ENCODE measurements at places on chromosomes 16 and 17.

- no peak for DNase-seq
Observed at GRCh38 chr16:10619271-10619849, 39.0 kb upstream of the EMP2 start.

DNA sequence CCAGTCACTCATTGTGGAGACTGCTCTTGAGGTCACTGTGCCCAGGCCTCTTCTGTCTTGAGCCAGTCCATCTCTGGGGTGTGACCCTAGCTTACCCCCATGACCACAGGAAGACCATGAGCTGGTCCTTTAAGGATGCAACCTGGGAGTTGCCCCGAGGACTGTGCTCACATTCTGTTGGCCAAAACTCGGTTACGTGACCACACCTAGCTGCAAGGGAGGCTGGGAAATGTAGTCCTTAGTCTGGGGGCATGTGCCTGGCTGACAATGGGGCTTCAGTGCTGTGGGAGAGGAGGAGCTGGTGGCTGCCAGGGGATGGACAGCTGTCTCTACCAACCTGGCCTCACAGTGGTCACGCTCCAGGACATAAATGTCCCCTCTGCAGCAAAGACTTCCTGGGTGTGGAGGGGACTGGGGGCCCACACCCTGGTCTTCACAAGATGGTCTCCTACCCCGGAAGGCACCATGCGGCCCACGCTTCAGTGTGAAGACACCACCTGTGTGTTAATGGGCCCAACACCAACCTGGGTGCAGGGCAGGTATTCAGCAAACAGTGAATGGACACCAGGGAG lies 55.4 kb downstream of the JPH3 start:
- no peak for DNase-seq

DNA sequence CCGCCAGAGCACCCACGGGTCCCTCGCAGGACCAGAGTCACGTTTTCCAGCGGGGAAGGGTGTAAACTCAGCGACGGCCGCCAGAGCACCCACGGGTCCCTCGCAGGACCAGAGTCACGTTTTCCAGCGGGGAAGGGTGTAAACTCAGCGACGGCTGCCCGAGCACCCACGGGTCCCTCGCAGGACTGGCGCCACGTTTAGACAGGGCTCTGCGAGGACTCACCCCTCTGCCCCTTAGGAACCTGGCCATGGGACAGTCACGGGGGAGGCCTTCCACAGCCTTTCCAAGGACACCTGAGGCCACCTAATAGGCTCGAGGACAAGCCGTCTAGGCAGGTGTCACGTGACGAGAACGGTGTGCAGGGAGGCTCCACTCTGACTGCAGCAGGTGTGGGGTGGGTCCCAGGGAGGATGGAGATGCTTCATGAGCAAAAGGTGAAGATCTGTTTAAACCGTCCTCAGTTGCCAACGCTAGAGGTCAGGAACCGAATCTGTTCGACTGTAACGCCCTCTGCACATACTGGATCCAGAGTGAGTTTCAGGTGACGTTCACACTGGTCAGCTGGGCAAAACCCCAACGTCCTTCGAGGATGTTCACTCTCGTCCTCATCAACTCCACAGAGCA lies 48.0 kb upstream of the METRNL start:
- no peak for DNase-seq

DNA sequence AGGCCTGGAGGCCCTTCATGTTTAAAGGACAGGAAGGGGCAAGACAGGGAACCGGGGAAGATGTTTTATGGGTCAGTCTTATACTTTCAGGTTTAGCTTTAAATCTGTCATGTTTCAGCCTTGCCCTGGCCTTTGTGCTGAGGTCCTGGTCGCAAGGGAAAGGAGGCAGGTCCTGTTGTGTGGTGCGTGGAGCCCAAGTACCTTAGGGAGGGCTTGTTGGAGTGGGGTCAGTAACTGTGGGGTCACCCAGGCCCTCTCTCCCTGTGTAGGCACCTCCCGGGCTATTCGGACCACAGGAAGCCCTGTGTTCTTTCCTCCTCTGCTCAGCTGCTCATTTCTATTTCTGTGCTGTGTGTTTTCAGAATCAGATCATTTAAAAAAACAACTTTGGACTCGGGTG lies 42.7 kb downstream of the MPRIP start:
- no peak for DNase-seq

GRCh38 chr17:63450551-63450950 lies 4.4 kb upstream of the CYB561 start:
- DNase-seq, result no peak

GRCh38 chr17:81455387-81455786 lies 57.2 kb downstream of the ACTG1 start:
- DNase-seq, result no peak

- DNase-seq, result no peak
Observed at GRCh38 chr17:75499313-75500022, 15.9 kb downstream of the CASKIN2 start.

DNA sequence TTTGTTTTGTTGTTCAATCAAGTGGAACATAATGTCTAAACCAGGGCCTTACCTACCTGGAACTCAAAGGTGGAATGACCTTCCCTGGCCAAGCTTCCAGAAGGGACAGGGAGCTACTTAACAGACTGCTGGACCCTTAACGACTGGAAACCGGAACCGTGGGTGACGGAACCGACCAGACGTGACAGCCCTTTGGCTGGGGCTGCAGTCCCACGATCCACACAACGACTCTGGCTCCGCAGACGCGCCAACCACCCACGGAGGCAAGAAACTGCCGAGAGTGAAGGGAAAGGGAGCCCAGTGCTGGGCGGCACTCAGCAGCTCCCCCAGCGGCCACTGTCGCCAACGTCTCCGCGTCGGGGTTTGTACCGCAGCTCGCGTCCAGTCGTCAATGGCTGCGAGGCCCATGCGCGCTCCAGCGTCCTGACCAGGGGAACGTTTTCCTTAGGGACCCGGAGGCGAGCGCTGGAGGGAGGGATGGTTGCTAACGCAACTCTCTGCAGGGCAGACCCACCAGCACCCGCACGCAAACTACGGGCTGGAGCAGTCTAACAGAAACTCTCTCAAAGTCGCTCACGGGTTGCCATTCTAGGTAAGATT lies 5.5 kb upstream of the KIF22 start:
- peak; percentile 72 for DNase-seq

- no peak for DNase-seq
Observed at GRCh38 chr17:74877592-74878548, 5.1 kb upstream of the FDXR start.

- DNase-seq, result peak; percentile 1
Observed at GRCh38 chr16:2689968-2690801, 7.9 kb downstream of the KCTD5 start.

GRCh38 chr17:69175625-69176456 lies 34.1 kb upstream of the ABCA6 start:
- DNase-seq, result no peak

DNA sequence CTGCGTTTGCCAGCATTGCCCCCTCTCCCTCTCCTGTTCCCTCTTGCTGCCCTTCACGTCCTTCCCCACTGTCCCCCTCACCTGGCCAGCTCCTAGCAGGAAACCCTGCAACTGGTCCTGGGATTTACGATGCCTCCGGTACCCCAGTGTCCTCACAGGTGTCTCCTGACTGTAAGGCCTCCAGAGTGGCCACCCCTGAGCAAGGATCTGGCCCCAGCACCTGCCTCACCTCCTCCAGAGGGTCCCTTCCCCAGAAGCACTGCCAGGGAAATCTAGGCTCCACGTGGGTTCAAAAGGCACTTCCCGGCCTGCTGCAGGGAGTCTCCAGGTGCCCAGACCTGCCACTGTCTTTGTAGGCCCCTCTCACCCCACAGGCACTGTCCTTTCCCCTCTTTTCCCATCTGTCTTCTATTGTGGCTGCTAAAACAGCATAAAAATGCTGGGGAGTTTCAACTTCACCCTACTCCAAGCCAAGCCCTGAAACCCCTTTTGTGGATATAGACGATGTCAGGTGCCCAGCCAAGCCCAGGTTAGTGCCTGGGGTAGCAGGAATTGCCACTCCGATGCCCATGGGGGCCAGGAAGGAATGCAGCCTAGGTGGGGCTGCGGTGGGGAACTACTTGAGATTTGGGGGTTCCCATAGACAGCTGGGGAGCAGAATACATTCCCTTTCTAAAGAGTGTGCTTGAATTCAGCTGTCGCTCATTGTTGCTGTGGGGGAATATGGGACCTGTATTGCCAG lies 25.7 kb downstream of the RAB11FIP4 start:
- no peak for DNase-seq

DNA sequence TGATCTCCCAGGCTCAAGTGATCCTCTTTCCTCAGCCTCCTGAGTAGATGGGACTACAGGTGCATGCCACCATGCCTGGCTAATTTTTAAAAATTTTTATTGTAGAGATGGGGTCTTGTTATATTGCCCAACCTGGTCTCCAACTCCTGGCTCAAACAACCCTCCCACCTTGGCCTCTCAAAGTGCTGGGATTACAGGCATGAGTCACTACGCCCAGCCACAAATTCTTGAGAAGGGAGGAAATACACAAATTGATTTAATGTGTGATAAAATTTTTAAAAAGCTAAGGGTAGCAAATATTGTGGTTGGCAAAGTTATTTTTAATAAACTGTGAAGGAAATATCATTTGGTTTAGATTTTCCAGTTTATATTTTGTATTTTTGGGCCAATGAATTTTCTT lies 9.6 kb downstream of the ITGAD start:
- DNase-seq, result no peak

DNA sequence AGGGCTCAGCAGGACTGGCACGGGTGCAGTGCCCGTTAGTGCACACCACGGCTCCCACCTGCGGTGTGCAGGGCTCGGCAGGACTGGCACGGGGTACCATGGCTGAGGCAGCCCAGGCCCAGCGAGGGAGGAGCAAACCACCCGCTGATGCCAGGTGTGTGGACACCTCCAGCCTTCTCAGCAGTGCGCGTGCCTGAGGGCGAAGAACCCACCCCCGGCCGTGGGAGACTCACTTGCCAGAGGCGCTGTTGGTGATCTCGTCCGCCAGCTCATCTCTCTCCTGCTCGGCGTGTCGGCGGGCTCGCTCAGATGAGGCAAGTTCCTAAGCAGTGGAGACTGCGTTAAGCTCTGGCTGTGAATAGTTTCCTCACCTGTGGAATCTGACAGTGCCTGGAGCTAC lies 45.4 kb downstream of the NDEL1 start:
- DNase-seq, result no peak

- no peak for DNase-seq
Observed at GRCh38 chr16:77569406-77569805, 134.6 kb upstream of the ADAMTS18 start.

DNA sequence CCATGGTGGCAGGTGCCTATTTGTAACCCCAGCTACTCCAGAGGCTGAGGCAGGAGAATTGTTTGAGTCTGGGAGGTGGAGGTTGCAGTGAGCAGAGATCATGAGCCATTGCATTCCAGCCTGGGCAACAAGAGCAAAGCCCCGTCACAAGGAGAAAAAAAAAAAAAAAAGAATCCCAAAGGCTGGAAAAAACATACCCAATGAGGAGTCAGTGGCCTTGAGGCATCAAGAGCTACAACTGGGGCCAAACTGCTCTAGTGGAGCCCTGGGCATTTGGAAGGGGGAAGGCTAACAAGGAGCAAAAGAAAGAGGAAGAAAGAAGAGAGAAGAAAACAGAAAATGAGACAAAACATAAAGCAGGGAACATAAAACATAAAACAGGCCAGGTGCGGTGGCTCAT lies 6.9 kb downstream of the CHST6 start:
- no peak for DNase-seq

- DNase-seq, result no peak
Observed at GRCh38 chr17:62307196-62307595, 73.2 kb upstream of the EFCAB3 start.

DNA sequence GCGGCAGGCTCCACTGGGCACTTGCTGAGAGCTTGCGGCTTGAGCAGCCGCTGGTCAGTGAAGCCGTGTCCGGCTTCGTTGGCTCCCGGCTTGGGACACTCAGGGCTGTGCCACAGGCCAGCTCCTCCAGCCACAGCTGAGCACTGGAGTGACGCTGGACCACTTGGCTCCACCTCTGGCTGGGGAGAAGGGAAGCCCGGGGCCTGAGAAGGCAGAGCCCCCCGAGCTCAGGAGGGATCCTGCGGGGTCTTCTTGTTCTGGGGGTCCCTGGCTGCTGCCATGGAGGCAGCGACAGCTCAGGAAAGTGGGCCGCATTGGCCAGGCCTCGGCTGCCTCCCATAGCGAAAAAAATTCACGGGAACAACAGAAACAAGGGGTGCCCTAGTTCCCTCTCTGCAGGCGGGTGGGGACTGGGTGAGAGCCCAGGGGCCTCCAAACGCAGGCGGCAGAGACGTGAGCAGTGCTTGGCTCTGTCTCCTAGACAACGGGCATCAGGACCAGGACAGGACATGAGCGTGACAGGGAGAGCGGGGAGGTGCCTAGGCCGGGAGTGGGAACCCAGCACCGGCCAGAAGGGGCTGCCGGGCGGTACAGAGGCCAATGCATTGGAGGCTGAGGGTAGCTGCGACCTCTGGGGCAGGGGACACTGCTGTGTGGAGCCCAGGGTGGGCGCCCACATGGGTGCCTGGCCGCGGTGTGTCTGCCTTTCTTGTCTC lies 37.7 kb downstream of the SLC7A5 start:
- DNase-seq, result no peak

DNA sequence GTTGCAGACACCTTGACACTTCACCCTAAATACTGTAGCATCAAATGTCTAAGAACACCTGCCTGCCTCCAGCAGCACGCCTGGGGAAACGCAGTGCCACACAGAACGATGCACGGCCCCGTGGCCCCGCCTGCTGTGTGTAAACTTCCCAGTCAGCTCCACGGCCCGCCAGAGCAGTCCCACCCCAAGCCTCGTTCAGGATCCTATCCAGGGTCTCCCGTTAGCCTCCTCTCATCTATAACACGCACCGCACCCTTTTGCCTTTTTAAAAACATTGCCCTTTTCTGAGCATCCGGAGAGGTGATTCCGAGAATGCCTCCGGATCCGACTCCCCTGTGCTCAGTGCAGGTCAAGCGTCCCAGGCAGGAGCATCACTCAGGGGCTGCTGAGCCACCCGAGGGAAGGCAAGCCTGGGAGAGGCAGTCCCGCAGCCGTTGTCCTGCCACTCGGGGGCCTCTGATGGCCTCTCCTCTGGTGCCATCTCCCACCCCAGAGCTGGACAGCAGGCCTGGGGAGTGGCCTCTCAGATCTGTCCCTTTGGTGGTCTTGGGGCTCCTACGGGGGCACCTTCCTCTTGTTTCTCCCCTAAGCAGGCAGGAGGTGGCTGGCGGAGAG lies 37.9 kb upstream of the SLC38A10 start:
- DNase-seq, result no peak

GRCh38 chr17:77594416-77595209 lies 363.9 kb upstream of the TNRC6C start:
- DNase-seq, result no peak

DNA sequence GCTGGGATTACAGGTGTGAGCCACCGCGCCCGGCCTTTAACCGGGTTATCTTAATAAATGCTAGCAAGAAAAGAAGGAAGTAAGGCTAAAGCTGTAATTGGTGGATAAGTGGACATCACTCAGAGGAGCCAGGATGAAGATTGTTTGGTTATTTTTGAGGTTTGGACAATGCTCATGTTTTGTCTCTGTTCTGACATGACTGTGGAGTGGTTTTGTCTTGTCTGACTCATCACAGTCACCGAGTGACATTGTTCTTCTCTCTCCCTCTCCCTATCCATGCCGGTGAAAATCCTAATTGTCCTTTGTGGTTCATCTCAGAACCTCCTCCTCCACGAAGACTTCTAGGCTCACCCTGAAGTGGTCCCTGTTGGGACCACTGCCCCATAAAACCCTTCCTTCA lies 23.5 kb upstream of the GRIN2A start:
- DNase-seq, result no peak

Measured in GM12891 (cell line).